ENCODE measurements at places on chromosomes 16 and 17. TPM values are rescaled to one million over a fixed set of nuclear protein-coding genes. Genes with fewer than 3 reads are reported as not detected.

DNA sequence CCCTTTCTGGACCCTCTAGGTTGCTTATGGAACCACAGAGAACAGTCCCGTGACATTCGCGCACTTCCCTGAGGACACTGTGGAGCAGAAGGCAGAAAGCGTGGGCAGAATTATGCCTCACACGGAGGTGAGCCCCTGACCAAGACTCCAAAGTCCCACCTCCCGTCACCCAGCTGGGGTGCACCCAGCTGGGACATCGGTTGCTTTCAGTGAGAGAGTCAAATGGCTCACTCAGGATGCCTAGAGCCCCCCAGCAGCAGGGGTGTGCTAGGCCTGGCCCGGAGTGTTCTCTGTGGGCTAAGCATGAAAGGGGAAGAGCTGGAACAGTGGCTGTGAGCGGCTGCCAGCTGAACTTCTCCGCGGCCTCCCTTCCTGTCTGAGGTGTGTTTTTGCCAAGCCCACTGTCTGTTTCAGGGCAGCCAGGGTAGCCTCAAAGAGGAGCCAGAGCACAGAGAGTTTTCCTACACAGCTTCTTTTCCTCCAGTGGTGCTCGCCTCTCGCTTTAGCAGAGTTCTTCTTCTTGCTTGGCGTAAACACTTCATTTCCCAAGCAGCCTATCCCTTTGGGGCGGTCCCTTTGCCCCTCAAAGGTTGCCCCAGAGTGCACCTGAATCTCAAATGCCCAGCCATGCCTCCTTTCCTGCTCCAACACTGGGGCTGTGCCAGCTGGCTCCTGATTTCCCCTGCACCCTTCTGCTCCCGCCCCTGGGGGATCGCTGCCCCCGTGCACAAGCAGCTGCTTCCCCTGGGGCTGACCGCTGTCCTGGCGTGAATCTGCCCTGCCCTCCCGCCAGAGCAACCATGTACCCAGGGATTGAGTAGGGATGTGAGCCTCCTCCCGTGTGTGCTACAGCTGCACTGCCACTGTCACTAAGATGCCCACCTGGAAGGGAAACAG lies 2.6 kb upstream of the CHAD start:
- no peak for DNase-seq

Gene FOXC2
- 21.7 TPM for total RNA-seq

Gene ODAD4
- total RNA-seq = 0.15 TPM

DNA sequence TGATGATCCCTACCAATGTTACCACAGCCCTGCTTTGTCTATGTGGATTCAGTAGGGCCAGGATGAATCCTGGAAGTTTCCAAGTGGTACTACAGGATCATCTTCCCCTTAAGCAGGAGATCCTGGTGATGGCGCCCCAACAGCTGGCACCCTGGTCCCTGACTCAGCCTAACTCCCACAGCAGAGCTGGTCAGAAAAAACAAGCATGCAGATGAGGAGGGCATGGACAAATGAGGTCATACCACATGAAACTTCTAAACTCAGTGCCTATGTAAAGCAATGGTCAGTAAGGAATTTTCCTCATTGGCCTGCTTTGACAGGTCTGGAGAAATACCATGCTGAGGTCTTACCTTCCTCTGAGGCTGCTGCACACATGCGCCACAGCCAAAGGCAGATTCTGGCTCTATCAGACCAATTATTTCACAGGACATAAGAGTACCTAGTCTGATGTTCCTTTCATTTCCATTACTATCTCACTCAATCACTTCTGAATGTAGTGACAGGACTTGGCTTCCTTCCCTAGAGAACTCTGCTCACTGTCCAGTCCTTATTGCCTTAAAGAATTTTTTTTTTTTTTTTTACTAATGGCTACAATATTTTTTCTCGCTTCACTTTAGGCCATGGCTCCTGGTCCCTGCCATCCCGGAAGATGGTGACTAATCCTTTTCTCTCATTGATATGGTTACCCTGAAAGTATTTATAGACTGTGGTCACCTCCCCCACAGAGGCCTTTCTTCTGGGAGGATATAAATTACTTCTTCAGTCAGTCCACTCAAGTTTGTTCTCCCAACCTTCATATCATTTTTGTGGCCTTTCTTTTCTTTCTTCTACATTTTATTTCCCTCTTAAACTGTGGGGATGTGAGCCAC lies 525.2 kb upstream of the PSMD7 start:
- DNase-seq = no peak

DNA sequence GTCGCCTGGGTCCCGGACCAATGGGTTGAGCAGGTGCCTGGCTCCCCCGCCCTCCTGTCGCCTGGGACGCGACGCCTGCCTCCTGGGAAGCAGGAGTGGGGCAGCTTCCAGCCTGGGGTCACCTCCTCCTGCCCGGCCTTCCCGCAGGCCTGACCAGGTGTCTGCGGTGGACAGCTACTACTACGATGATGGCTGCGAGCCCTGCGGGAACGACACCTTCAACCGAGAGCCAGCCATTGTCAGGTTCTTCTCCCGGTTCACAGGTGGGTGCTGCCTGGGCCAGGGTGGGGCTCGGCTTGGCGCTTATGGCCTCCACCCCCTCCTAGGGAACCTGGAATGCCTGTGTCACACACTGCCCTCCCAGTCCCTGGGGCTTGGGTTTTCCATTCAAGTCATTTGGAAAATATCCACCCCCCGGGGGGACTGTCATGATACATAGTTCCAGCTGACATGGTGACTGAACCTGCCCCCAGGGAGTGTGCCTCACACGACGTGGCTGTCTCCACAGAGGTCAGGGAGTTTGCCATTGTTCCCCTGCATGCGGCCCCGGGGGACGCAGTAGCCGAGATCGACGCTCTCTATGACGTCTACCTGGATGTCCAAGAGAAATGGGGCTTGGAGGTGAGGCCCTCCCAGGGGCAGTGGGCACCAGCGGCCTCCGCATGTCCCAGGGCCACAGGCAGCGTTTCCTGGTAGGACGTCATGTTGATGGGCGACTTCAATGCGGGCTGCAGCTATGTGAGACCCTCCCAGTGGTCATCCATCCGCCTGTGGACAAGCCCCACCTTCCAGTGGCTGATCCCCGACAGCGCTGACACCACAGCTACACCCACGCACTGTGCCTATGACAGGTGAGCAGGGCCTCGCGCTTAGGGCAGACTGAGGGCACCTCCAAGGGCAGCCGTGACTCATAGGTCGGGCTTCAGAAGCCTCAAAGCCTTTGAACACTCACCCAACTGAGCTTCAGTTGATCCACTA lies 2.3 kb downstream of the DNASE1 start:
- no peak for DNase-seq

GRCh38 chr17:47872019-47872650 lies 21.2 kb upstream of the SP6 start:
- no peak for DNase-seq

GRCh38 chr16:1105888-1106620 lies 10.0 kb upstream of the C1QTNF8 start:
- no peak for DNase-seq

DNA sequence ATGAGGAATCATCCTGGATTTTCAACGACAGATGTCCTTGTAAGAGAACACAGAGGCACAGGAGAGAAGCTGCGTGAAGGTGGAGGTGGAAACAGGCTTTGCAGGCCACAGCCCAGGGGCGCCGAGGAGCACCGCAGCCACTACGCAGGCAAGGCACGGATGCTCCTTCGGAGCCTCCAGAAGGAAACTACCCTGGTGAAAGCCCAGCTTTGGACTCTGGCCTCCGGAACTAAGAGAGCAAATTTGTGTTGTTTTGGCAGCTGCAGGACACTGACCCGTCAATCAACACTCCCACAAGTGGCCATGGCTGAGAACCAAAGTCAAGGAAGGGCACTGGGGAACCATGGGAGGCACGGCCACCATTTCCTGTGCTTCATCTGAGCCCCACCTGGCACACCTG lies 3.4 kb downstream of the ARL16 start:
- no peak for DNase-seq

DNA sequence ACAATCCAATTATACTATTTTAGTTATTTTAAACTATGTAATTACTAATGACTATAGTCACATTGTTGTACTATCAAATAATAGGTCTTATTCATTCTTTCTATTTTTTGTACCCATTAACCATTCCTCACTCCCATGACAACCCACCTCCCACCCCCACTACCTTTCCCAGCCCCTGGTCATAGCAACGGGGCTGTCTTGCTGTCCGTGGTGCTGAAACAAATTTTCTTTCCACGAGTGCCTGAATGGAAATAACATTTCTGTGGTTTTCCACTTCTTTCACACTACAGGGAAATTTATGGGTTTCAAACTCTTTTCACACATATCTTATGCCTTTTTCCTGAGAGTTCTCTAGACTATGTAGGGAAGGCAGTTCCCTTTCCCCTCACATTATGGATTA lies 326.6 kb downstream of the PHKB start:
- no peak for DNase-seq

Gene MGAT5B
- total RNA-seq = 9.1 TPM

GRCh38 chr16:81520151-81520470 lies 75.5 kb downstream of the CMIP start:
- no peak for DNase-seq

DNA sequence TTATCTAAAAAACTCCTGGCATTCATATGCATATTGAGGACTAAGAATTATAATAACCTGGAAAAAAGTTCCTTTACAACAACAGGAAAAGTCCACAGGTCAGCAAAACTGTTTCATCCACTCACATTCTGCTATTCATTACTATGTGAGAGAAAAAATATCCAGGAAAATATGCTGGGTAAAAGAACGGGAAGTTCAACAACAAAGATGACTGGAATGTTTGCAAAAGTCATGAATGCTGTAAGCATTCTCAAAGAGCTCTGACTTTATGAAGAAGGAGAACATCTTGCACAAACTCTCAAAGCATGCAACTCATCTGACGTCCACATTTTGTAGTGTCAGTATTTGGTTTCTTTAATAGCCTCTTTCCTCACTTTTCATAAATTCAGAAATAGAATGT lies 56.9 kb upstream of the ALDH3A1 start:
- DNase-seq = no peak

DNA sequence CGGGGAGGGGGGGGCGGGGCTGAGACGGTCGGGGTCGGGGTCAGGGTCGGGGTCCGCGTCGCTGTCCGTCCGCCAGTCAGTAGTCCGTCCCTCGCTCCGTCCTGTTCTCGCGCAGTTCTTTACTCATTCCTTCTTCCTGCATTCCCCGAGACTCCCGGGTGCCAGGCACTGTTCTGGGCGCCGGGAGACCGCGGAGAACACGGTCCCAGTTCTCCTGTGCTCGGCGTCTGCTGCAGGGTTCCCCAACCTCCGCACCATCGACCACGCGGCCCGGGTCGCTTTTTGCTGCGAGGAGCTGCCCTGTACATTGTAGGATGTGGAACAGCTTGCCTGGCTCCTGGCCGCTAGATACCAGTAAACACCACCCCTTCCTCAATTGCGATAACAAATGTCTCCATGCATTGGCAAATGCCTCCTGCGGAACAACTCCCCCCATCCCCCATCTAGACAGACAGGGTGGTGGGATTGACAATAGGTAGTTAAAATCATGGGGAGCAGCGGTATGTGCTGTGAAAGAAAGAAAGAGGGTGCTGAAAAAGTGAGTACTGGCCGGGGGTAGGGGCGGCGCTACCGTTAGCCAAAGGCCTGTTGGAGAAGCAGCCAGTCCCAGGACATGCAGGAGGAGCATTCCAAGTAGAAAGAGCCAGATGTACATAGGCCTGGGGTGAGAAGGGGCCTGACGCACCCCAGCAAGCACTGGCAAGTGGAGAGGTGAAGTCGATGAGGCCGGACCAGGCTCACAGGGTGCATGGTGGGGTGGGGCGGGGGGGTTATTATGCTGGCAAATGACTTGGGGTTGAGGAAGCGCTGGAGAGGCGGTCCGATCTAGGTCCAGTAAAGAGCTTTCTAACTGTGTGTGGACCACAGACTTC lies 631 bp downstream of the TRAF7 start:
- DNase-seq = no peak

DNA sequence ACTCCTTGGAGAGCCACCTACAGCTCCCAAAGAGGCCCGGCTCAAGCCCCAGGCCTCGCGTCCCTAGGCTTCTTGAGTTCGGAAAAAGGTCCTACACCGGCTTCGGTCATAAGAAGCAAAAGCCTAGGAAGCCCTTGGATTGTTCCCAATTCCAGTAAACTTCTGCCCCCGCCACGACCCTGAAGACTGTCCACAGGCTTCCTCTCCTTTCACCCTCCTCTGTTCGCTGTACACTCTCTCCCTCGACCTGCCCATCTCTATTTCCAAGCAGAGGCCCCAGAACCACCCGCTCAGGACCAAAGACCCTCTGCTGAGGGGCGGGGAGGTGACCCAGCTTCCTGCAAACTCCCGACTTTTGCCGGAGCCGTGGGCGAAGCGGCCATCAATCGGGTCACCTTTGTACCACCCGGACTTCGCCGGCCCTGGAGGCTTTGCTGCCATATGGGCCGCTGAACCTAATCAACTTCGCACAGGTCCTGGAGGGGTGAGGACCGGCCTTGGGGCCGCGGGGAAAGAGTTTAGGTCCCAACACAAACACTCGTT lies 2.7 kb downstream of the HOXB2 start:
- DNase-seq = no peak
